Hepatic stellate cell (primary cell): ENCODE measurements at places on chromosomes 1 and 21.

GRCh38 chr1:234578735-234579134, 31.2 kb downstream of the IRF2BP2 start:
- no peak for DNase-seq

- no peak for DNase-seq
Observed at GRCh38 chr1:70495370-70495769, 84.3 kb downstream of the CTH start.

GRCh38 chr1:55053265-55053954, 14.1 kb downstream of the PCSK9 start:
- DNase-seq, result no peak

DNA sequence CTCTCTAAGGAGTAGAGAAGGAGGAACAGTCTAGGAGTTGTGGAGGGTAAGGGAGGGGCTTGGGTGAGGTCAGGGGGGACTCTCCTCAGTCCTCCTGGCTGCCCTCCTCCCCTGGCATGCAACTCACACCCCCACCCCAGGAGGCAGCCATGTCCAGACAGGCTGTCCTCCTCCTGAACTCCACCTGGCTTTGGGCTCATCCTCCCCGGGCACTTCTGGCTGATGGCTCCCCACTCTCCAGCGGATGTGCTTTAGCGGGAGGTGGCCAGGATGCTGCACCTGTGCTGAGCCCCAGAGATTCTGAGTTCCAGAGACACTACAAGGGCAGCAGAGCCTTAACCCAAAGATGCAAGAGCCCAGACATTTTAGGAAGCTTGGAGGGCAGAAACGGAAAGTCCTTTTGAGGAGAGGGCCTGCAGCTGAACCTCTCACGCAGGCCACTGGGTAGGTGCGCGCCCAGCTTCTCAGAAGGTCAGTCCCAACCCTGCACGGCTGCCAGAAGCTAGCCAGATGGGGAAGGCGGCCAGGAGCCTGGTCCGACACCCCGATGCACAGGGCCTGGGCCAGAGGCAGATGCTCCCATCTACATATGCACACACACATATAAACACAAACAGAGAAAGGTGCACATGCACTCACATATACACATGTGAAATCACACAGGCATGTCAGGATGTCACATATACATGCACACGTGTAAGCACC, 83.4 kb downstream of the PDE9A start:
- no peak for DNase-seq

- no peak for DNase-seq
Observed at GRCh38 chr1:170307426-170307825, 161.7 kb downstream of the NTMT2 start.

DNA sequence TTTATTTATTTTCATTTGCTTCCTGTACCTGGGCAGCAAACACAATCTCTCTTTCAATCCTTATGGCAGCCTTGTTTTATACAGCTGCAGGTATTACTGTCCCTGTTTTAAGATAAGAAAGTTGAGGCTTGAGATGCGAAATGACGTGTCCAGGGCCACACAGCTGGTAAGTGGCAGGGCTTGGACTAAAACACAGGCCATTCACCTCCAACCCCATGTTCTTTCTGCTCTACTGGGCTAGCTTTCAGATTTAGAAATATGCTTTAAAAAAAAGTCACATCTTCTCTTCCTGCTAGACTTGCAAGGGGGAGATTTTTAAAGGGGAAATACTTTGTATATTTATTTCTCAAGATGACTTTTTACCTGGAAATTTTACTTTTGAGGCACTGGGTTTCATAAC, 62.8 kb downstream of the CNST start:
- DNase-seq, result no peak

DNA sequence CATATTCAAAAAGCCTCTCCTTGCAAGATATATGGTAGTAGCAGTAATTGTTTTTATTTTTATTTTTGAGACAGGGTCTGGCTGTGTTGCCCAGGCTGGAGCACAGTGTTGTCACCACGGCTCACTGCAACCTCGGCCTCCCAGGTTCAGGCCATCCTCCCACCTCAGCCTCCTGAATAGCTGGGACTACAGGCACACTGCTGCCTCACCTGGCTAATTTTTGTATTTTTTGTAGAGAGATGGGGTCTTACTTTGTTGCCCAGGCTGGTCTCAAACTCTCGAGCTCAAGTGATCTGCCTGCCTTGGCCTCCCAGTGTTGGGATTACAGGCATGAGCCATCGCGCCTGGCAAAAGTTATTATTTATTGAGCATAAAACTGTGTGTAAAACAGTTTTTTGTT, 38.4 kb downstream of the SLC66A1 start:
- DNase-seq, result no peak

DNA sequence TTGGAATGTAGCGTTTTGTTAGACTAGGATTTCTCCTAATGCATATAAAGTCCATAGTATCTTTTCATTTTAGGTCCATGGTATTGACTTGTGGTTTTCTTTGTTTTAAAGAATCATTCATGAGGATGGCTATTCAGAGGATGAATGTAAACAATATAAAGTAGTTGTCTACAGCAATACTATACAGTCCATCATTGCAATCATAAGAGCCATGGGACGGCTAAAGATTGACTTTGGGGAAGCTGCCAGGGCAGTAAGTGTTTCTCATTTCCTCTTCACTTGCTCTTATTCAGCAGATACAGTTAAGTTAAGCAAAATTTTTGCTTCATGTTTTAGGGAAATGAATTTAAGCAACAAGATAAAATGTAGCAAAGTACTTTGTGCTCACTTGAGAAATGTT, 25.4 kb downstream of the GNAI3 start:
- no peak for DNase-seq

DNA sequence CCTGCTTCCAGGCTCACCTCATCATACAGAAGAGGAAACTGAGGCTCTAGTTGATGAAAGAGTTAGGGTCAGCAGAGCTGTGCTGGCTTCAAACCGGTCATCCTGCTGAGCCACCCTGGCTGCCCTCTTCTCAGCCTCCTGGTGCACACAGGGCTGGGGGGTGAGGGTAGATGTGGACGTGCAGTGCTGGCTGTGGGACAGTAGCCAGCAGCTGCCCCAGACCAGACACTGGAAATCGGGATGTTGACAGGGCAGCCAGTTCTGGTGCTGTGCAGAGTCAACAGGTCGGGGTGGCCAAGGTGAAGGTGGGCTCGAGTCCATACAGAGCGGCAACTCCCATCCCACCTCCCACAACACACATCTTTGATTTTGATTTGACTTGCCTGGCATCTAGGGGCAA, 1.5 kb upstream of the CLCNKA start:
- DNase-seq, result no peak

DNA sequence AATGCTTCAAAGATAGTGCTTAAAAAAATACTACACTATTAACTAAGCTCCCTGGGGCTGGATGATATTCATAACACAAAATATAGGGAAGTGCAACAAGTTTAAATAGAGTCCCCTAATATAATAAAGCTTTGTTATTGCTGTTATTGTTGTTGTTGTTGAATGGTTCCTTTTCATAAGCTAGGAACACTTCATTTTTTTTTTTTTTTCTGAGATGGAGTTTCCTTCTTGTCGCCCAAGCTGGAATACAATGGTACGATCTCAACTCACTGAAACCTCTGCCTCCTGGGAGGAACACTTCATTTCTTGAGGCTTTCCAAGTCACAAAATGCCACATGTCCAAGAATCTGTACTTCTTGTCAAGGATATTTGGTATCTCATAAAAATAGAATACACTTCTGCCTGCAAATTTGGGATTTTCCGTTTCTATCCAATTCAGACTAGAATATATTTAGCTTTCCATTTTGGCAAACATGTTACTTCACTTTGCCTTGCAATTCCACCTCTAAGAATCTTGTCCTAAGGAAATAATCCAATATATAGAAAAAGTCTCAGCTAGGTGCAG, 21.1 kb downstream of the WDR47 start:
- DNase-seq, result no peak

DNA sequence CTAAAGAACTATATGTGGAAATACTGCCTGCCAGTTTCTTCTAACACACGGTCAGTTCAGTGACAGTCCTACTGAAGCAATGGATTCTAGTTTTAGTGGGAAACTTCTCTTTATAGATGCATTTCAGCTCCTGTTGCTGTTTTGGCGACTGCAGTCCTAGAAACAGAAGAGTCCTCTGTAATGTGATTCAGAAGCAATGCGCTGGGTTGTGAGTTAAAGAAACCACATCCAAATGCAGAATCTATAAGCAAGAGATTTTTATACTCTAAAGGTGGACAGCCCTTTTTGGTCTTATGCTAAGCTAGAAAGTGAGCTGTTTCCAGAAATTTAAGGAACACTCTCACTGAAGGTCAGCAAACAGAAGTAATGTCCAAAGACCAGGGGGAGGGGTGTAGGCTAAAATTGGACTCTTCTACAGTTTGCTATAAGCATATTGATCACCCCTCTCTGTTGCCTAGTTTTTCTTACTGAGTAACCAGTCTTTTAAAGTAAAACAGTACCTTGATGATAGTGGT, 30.8 kb downstream of the DUSP10 start:
- DNase-seq, result no peak

DNA sequence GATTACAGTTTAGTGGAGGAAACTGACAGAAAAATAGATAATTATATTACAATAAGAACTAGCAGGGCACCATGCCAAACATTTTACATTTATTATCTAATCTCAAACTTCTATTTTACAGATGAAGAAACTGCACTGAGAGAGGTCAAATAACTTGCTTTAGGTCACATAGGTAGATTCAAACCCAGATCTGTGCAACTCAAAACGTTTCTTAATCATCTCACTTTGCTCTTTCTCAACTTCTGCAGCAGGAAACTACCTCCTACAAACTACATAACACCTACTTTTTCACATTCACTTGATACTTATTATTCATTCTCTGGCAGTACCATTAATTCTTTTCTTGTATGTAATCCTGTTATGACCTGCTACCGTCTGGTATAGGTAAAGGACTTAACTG, 49.9 kb upstream of the BCL10 start:
- DNase-seq, result no peak

GRCh38 chr1:114703242-114703641, 7.9 kb upstream of the AMPD1 start:
- DNase-seq, result no peak

DNA sequence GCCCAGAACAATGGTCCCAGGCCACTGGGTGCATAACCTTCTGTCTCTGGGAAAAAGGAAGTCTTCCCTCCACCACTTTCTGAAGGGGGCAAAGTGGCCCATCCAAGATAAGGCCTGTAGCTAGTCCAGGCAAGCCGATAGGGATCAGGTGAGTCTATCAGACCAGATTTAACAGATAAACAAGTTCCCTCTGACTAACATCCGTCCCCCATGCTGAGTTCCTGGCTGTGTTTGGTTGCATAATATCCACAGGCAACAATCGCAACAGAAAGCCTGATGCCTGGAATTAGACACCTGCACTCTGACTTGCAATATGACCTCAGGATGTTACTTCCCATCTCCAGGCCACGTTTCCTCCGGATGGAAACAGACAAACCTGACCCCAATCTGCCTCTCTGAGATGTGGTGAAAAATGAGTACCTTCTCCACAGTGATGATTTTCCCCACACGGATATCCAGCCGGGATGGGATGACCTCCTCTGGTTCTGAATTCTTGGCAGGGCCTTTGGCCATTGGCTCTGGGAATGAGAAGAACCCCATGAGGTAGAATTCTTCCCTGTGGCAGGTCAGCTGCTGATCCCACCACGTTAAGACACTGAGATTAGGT, 36.4 kb downstream of the YARS1 start:
- no peak for DNase-seq

DNA sequence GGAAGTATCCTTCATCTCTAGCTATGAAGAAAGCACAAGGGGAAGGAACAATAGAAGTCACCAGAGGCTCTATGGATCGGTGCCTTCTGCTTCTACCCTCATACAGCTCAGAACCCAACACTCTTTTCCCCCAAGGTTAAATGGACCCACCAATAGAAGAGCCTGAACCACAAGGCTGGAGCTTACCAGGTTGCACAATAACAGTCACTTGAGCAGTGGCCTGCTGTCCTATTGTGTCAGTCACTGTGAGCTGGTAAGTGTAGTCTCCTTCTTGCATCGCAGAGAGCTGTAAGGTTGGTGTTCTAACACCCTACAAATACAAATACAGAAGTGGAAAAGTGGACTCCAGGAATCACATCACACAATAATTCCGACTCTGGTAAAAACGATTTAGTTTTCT, 103.0 kb downstream of the KIAA0319L start:
- no peak for DNase-seq

GRCh38 chr1:196902344-196902743, 14.5 kb downstream of the CFHR4 start:
- DNase-seq, result no peak

GRCh38 chr21:35929901-35930300, 130.4 kb downstream of the SETD4 start:
- DNase-seq, result no peak

- DNase-seq, result no peak
Observed at GRCh38 chr21:38327984-38328383, 71.2 kb downstream of the KCNJ15 start.

DNA sequence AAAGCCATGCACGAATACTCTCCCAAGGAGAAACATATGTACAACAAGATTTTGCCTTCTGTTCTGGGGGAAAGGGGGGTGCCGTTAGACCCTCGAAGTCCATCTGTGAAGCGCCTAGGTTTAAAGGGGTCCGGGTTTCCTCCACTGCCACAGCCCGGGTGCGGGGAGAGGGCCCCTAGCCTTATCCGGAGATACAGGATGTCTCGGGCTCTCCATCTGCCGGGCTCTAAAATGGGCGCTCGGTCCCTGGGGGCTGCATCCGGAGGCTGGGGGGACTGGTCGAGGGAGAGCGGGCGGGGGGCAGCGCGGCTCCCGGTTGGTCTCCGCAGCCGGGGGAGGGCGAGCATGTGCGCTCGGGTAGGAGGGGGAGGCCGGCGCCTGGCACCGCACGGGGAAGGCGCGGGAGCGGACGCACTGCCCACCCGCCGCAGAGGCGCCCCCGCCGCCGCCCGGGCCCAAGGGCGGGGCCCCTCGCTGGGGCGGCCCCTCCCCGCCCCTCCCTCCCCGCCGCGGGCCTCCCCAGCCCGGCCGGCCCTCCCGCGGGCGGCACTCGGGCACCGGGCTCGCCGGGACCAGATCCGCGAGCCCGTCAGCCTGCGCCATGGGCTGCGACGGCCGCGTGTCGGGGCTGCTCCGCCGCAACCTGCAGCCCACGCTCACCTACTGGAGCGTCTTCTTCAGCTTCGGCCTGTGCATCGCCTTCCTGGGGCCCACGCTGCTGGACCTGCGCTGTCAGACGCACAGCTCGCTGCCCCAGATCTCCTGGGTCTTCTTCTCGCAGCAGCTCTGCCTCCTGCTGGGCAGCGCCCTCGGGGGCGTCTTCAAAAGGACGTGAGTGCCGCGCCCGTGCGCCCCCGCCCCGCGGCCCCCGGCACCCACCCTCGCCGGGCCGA, 63.1 kb downstream of the ELK4 start:
- DNase-seq, result no peak

DNA sequence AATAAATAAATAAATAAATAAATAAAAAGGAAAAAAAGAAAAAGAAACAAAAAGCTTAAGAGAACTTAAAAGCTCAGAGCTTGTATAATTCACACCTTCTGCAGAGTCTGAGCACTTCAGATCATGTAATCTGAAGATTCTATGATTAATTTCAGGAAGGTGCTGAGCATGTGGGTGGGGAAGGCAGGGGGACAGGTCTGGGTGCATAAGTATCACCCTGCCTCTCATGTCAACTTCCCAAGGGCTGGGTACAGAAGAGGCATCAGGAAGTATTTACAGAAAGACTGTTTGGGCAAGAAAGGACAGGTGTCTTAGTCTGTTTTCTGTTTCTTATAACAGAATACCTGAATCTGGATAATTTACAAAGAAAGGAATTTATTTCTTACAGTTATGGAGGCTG, 20.4 kb upstream of the PADI2 start:
- no peak for DNase-seq

- DNase-seq, result no peak
Observed at GRCh38 chr1:246572785-246573184, 6.5 kb downstream of the CNST start.
